Spleen (tissue), 13 donors: ENCODE measurements at places on chromosomes 1 and 21. TPM values are rescaled to one million over a fixed set of nuclear protein-coding genes. Genes with fewer than 3 reads are reported as not detected.

Gene ANXA9
- total RNA-seq = not detected

Gene KRTAP19-2
- total RNA-seq = not detected

- no peak for DNase-seq
Observed at GRCh38 chr1:153921803-153922075, 1.0 kb downstream of the GATAD2B start.

- no peak for DNase-seq
Observed at GRCh38 chr1:110610084-110610483, 3.9 kb upstream of the KCNA2 start.
